ENCODE measurements at places on chromosomes 2 and 18.

GRCh38 chr2:101756266-101756665 lies 58.8 kb downstream of the MAP4K4 start:
- no peak overlapping the region for H3K4me3 ChIP-seq
- DNase-seq = no peak
- H3K27me3 ChIP-seq = no peaks in the 10 kb centered on the region
- no peaks in the 10 kb centered on the region for H3K36me3 ChIP-seq
- no peak overlapping the region for H3K27ac ChIP-seq

GRCh38 chr18:49055754-49056172 lies 105.0 kb upstream of the SMAD7 start:
- peak overlapping the region; percentile 85 for H3K27ac ChIP-seq
- H3K36me3 ChIP-seq = no peaks in the 10 kb centered on the region
- DNase-seq = peak; percentile 94
- peaks cover 37% of the 10 kb centered on the region for H3K4me1 ChIP-seq
- no peak overlapping the region for H3K4me3 ChIP-seq

DNA sequence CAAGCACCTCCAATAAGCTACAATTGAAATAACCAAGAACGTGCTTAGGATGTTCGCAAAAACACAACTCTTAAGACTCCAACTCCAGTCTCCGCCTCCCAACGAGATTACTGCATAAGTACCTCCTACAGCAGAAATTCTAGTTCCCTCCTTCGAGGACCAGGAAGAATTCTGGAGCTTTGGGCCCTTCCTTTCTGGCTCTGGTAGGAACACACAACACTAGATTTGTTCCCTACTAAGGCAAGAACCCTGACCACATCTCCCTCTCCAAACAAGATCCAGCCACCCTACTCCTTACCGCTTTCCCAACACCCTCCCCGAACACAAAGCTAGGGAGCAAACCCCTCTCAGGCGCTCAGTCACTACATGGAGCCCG lies 721 bp downstream of the ADAM17 start:
- H3K36me3 ChIP-seq = peaks cover 2% of the 10 kb centered on the region
- peak; percentile 88 for DNase-seq
- H3K4me3 ChIP-seq = peak overlapping the region; percentile 83

DNA sequence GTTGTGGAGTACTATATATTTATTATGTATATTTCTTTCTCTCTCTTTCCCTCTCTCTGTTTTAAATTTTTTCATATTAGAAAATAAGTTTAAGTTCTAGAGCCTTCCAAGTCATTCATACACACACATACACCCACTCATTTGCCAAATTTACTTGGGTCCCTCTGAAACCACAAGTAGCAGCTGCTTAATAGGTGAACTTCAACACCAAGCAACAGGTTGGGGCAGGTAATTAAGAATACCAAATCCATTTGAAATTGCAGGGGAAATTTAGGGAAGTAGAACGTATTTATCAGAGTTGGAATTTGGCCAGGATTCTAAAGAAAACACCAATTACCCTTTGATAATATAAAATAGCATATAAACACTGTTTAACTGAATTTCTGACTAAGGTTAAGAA lies 75.0 kb upstream of the RBBP8 start:
- no peak overlapping the region for H3K4me3 ChIP-seq
- H3K36me3 ChIP-seq = no peaks in the 10 kb centered on the region
- H3K27me3 ChIP-seq = peaks cover 3% of the 10 kb centered on the region
- H3K4me1 ChIP-seq = no peaks in the 10 kb centered on the region
- DNase-seq = no peak

DNA sequence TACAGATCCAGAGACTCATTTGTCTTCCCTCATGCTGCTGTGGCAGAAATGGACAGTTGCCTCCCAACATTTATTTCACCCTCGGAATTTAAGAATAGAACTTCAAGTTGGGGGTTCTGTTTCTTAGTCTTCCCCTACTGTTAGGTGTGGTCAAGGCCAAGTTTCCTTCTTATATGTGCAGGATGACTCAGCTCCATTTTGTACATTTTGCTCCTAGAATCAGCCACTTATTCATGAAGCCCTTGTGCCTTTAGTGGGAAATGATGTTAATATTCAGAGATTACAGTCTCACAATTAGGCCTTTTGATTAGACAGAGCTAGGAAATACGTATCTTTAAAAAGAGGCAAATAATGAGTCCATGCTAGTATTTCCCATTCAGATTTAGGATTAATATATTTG lies 46.2 kb upstream of the ELOA2 start:
- H3K4me3 ChIP-seq = no peak overlapping the region
- no peak overlapping the region for H3K27ac ChIP-seq
- no peak for DNase-seq
- no peaks in the 10 kb centered on the region for H3K36me3 ChIP-seq
- no peaks in the 10 kb centered on the region for H3K4me1 ChIP-seq

- H3K27me3 ChIP-seq = peaks cover 49% of the 10 kb centered on the region
- no peak for DNase-seq
- H3K4me3 ChIP-seq = no peak overlapping the region
- H3K27ac ChIP-seq = no peak overlapping the region
- no peaks in the 10 kb centered on the region for H3K4me1 ChIP-seq
- H3K36me3 ChIP-seq = no peaks in the 10 kb centered on the region
These were observed 105.6 kb upstream of the CD302 start for GRCh38 chr2:159903443-159904126.

DNA sequence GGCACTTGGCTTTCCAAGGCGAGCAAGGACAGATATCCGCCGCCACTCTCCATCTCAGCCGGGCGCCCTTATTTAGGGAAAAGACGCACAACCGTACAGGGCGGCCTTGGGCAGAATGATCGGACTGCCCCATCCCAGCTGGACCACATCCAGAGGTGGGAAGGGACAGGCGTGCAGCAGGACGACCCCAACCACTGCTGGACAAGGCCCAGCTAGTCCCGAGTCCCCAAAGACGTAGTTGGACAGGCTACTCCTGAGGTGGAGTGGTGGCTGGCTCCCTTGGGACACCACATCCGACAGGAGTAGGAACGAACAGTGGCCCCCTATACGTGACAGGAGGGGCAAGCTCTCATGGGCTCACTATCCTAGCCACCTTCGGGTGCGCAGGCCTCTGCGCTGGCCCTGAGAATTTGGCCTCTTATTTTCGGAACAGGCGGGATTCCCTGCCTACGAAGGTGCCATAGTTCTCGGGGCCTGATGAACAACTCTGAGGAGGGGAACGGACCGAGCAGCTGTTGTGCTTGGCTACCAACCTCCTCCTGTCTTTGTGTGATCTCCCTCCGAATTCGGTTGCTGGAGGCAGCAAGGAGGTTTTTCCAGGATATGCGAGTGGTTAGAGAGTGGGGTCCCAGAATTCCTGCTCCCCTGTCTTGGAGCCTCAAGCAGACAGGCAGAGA lies 2.3 kb downstream of the FEV start:
- peaks cover 75% of the 10 kb centered on the region for H3K27me3 ChIP-seq
- H3K4me1 ChIP-seq = 0 out of 2 replicates have a peak, but pooled peaks cover 2% of the 10 kb centered on the region
- no peaks in the 10 kb centered on the region for H3K36me3 ChIP-seq
- no peak for DNase-seq

All from IMR-90 (cell line).